Spinal cord (tissue), 10 donors: ENCODE measurements at places on chromosomes 1 and 21. TPM values are rescaled to one million over a fixed set of nuclear protein-coding genes. Genes with fewer than 3 reads are reported as not detected.
A peak's percentile ranks its signal among the peaks of the same experiment; 100 is the strongest.

- peaks cover 54% of the 10 kb centered on the region for H3K4me1 ChIP-seq
- H3K4me3 ChIP-seq = no peak overlapping the region
- no peak overlapping the region for H3K27ac ChIP-seq
- H3K36me3 ChIP-seq = peaks cover 2% of the 10 kb centered on the region
- DNase-seq = no peak
Measured at GRCh38 chr1:27149084-27149761, 5.7 kb downstream of the SLC9A1 start.

DNA sequence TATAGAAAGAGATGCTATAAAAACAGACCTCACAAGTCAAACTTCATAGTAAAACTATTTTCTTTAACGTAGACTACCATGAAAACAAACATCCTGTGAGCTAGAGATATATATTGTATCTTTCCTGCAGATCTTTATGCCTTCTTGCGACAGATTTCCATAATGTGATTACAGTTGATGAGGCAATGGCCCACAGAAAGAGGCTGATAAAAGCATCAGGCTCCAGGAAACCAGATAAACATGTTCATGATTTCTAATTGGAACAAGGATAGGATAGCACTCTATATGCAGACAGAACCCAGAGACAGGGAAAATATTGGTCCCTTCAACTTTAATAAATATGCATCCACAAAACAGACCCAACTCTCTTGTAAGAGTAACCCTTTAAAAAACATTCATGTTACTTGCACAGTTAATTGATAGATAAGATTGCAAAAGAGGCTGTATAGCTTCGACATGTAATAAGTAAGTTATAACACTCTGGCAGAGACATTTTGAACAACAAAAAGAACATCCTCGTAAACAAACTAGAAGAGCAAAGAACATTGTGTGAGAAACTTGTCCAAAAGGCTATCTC lies 329.4 kb downstream of the AGBL4 start:
- no peak for DNase-seq
- no peaks in the 10 kb centered on the region for H3K4me1 ChIP-seq
- H3K36me3 ChIP-seq = no peaks in the 10 kb centered on the region
- no peak overlapping the region for H3K4me3 ChIP-seq
- H3K27me3 ChIP-seq = no peaks in the 10 kb centered on the region

DNA sequence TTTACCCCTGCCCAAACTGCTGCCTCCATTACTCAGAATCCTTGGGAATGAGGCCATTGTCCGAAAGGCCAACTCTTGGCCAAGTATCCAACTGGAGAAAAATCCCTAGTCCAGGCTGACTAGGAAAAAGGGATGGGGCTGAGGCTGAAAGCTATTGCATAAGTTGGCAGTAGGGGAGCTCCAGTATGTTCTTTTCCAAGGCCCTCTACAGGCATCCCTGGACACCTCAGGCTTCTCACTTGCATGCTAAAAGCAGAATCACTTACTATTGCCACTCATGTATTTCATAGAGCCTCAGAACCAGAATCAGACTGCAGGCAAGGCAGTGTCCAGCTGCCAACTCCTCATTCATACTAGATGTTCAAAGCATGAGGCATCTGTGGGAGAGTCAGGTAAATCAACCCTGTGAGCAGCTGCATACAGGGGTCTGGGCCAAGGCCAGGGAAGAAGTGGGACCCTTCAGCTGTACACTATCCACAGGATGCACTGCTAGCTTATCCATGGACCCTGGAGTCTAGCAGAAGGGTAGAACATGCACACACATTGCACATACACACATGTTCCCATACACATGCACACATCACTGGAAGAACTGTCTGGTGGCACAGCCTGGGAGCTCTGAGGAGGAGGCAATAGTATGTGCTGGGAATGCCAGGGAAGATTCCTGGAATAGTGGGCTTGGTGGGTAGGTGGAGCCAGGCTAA lies 195.3 kb downstream of the C1orf94 start:
- DNase-seq = no peak
- no peak overlapping the region for H3K27ac ChIP-seq
- no peak overlapping the region for H3K4me3 ChIP-seq
- no peaks in the 10 kb centered on the region for H3K4me1 ChIP-seq

DNA sequence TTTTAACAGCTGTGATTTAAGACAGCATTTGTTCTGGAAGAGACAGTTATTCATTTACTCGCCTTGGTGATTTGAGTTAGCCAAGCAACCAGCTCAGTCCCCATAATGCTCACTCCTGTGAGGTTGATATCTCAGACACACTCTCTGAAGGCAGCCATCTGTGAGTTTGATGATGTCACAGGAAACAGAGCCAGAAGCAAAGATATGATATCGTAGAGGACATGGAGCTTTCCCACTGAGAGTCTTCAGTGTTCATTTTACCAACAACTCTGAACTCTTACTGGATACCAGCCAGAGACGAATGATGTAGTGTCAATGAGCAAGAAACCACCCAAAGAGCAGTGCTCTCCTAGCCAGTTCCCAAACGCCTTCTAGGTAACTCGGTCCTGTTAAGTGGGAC lies 219.4 kb downstream of the SLC35F3 start:
- H3K4me1 ChIP-seq = peaks cover 6% of the 10 kb centered on the region
- no peak for DNase-seq
- H3K4me3 ChIP-seq = no peak overlapping the region

GRCh38 chr1:116325922-116326321 lies 47.1 kb upstream of the ATP1A1 start:
- H3K27ac ChIP-seq = no peak overlapping the region
- DNase-seq = no peak
- H3K36me3 ChIP-seq = no peaks in the 10 kb centered on the region
- H3K4me3 ChIP-seq = no peak overlapping the region
- H3K4me1 ChIP-seq = peaks cover 3% of the 10 kb centered on the region

- H3K27me3 ChIP-seq = no peaks in the 10 kb centered on the region
- no peak overlapping the region for H3K4me3 ChIP-seq
- H3K4me1 ChIP-seq = peaks cover 8% of the 10 kb centered on the region
- DNase-seq = no peak
Measured at GRCh38 chr1:229689273-229689672, 63.2 kb downstream of the URB2 start.

GRCh38 chr1:62144238-62144831 lies 50.3 kb upstream of the L1TD1 start:
- no peaks in the 10 kb centered on the region for H3K4me1 ChIP-seq
- peaks cover 2% of the 10 kb centered on the region for H3K36me3 ChIP-seq
- H3K4me3 ChIP-seq = no peak overlapping the region
- DNase-seq = peak; percentile 59
- H3K27ac ChIP-seq = no peak overlapping the region

DNA sequence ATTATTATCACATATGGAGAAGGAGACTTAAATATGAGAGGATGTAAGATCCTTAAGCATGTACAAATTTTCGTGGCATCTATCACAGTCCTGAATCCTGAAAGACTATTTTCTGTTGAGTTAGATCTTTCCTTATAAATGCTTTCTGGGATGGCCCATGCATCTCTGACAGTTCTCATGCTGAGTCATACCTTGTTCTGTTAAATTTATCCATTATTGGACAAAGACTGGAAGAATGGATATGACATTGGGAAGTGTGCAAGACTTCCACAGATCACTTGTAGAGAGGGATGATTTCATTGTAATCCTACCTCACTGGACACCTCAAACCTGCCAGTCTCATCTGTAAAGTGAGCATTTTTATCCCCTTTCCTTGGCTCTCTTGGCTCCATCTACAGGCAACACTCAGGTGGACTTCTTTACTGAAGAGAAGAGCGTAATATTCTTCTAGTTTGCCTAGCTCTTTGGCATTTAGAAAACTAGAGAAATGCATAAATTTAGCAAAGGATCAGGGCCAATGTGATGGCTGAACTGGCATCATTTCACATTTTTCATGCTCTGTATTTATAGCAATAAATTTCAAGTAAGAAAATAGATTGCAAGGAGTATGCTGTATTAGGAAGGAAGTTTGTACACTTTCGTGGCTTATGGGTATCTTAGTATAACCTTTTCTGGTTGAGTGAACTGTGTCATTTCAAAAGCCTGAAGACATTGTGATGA lies 128.2 kb downstream of the NFIA start:
- H3K27me3 ChIP-seq = no peaks in the 10 kb centered on the region
- H3K4me1 ChIP-seq = no peaks in the 10 kb centered on the region
- DNase-seq = no peak

DNA sequence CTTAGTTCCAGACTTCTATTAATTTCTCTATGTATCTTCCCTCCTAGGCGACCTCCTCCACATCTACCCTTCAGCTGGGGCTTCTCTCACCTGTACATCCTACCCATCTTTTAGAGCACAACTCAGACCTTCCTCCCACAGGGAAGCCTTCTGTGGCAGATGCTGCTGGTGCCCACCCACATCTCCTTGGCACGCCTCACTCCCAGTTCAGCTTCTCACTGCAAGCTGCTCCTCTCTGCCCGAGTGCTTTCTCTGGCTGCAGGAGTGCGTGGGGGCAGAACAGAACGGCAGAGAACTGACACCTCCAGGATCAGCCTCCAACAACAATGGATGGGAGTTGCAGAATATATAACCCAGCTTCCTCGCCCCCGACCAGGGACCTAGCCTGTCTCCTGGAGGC lies 36.5 kb downstream of the ZBTB18 start:
- DNase-seq = no peak
- peaks cover 2% of the 10 kb centered on the region for H3K27me3 ChIP-seq
- H3K4me1 ChIP-seq = no peaks in the 10 kb centered on the region
- H3K36me3 ChIP-seq = no peaks in the 10 kb centered on the region

DNA sequence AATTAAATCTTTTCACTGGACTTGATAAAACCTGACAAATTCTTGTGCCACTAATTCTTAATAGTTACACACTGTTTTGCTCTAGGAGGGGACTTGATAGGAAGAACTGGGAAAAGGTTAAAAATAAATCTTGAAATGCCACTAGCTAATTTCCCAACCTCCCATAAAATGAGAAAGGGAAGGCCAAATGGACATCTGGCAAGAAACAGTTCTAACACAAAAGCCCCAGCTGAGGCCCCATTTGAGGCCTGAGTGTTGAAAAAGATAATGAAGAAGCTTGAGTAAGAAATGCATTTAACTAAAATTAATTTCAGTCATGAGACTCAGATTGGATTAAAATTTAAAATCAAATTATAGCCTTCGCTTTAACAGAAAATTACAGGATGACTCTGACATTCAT lies 11.2 kb upstream of the RAP1GAP start:
- H3K27me3 ChIP-seq = no peaks in the 10 kb centered on the region
- peaks cover 13% of the 10 kb centered on the region for H3K36me3 ChIP-seq
- no peak overlapping the region for H3K27ac ChIP-seq
- DNase-seq = no peak

DNA sequence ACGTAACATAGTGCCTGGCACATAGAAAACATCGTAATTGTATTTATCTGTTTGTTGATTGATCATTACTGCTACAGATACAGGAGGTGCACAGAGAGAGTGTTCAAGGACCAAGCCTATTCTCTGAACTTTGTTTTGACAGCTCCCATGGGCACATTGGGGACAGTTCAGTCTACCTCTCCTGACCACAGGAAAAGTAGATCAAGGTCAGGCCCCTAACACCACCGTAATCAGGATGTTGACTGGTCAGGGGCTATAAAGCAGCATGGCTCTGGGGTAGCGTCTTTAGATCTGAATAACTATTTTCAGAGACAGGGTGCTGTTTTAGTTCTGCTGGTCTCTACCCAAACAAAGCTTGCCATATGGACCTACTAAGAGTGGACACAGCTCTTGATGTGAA lies 223.1 kb upstream of the IRF2BP2 start:
- no peaks in the 10 kb centered on the region for H3K27me3 ChIP-seq
- no peaks in the 10 kb centered on the region for H3K36me3 ChIP-seq
- H3K4me3 ChIP-seq = no peak overlapping the region
- H3K4me1 ChIP-seq = no peaks in the 10 kb centered on the region

DNA sequence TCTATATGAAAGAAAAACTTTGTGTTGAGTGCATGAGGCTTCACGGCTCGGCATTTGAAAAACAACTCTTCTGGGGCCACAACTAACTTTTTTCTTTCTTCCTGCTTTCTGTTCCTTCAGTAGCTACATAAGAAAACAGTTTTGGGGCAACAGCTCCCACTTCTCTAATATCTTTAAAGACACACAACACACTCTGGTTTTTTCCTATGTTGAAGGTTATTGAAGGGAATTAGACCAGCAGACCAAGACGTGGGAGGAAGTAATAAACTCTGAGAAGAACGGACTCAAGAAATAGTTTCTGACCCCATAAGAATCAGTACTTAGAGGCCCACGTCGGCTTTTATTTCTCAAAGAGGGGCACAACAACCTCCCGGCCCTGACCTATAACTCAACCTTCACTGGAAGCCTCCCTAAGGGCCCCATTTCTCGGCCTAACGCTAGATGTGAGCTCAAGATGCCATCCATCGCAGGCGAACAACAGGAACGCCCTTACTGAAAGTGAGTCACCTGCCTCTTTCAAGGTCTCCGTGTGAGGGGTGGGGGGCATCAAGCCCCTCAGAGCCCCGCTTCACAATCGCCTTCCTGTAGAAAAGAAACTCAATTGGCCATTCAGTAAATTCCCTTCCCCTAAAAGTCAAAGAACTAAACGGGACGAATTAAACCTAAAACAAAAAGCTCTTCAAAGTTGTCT lies 844 bp downstream of the ZMYM6 start:
- H3K27ac ChIP-seq = peak overlapping the region; percentile 98
- peaks cover 2% of the 10 kb centered on the region for H3K27me3 ChIP-seq
- H3K4me3 ChIP-seq = peak overlapping the region; percentile 84
- peaks cover 5% of the 10 kb centered on the region for H3K4me1 ChIP-seq
- no peaks in the 10 kb centered on the region for H3K36me3 ChIP-seq

- no peak overlapping the region for H3K27ac ChIP-seq
- DNase-seq = no peak
- no peaks in the 10 kb centered on the region for H3K27me3 ChIP-seq
- H3K4me3 ChIP-seq = no peak overlapping the region
- H3K36me3 ChIP-seq = peaks cover 17% of the 10 kb centered on the region
Measured at GRCh38 chr1:231252336-231252735, 11.3 kb downstream of the GNPAT start.

DNA sequence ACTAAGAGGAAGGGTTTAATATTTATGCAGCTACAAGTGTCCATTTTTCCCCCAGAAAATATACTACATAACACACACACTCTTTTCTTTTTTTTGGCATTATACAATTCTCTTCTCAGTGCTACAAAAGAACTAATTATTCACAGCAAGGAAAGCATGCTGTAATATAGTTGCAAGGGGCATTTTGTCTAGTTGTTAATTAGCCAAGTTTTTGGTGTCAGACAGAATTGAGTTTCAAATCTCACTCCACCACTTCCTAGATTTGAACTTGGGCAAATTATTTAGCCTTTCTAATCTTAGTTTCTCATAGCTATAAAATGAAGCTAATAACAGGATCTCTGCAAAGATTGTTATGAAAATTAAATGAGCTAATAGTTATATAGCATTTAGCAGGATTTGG lies 60.0 kb upstream of the VTCN1 start:
- DNase-seq = no peak
- no peak overlapping the region for H3K27ac ChIP-seq
- H3K4me1 ChIP-seq = peaks cover 11% of the 10 kb centered on the region
- H3K4me3 ChIP-seq = no peak overlapping the region
- no peaks in the 10 kb centered on the region for H3K36me3 ChIP-seq
- no peaks in the 10 kb centered on the region for H3K27me3 ChIP-seq

NLRP3 gene
- polyA plus RNA-seq = 1.9 TPM

RCC2 gene
- polyA plus RNA-seq = 58.1 TPM

PHGDH gene
- polyA plus RNA-seq = 191 TPM

RGS16 gene
- 18.5 TPM for polyA plus RNA-seq
